ENCODE measurements at places on chromosomes 11 and 22.

DNA sequence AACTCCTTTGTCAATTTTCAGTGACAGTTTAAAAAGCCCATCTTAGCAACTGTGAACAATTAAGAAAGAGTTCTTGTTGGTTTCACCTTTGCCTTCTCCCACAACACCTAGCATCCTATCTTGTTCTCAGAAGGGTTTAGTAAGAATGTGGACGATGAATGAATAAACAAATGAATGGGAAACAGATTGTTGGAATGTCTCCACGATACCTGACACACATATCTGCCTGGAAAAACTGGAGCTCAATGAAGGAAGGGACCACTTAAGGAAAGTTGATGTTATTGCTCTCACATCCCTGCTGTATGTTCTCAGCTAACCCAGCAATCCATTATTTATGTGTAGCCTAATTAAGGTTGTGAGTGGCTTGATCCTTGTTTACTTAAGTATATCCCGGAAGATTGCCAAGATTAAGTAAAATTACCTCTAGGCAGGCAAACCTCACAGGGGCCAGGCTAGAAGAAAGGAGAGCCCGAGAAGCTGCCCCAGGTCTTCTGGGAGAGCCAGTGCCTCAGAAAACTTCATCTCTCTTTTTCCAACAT, 286.4 kb downstream of the NXPE2 start:
- no peak for DNase-seq

- no peak for DNase-seq
Measured at GRCh38 chr11:106322106-106322505, 244.6 kb downstream of the AASDHPPT start.

DNA sequence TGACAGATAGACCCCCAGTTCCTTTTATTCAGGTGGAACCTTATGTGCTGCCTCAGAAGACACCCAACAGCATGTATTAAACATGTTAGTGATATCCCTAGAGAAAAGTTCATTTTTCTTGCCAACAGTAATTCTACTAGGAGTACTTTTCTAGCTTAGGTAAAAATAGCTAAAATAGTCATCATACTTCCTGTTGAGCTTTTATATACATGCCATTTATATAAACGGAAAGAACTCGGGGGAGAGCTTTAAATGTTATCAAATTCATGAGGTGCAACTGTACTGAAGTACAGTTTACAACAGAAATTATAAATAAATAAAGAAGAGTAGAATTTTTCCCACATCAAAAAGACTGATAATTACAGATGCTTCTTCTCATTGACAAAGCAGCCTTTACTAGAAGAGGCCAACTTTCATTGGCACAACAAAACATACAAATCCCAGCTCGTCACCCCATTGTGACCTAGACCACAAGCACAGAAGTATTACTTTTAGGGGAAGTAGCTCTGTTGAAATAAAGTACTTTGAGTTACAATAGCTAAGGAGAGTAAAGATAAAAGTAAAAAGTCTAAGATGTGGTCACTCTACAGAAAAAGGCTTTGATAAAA, 59.1 kb upstream of the POU2AF2 start:
- no peak for DNase-seq

- DNase-seq: no peak
Measured at GRCh38 chr22:47356511-47357011, 594.1 kb downstream of the TBC1D22A start.

DNA sequence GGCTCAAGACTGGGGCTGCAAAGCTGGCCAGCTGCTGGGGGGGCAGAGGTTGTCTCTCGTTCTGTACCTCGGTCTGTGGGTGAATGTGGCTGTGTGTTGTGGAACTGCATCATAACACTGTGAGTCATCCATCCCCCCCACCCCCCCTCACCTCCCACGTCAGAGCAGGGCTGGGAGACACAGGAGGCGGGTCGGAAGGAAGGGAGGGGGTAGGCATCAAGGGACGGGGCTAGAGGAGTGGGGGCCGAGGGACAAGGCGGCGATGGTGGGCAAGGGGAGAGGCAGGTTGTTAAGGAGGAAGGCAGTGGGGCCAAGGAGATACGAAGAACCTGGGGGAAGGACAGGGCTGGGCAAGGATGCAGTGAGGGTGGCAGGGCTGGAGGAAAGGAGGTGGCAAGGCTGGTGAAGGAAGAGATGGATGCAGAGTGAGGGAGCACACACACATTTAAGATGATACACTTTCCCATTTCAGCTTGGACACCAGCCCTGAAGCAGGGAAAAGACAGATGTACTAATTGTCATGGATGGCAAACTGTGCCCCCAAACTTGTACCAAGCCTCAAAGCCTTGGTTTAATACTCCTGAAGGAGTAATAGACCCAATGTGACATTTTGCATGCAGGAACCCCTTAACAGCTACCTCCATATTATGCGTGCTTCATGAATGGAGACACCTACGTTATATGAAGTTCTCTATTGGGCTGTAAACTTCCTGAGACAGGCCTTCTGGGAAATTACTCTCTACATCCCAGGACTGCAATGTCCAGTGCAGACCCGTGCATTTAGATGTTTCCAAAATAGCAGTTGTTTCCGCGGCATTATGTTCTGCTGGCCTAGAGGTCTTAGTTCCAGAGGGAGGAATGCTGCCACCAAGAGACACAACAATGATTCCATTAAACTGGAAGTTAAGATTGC, at the start of gene YPEL4:
TSS of gene YPEL4 (minus strand) at position 87 of the 913 bp plus-strand sequence. CDS start 2,805 bp downstream, outside the sequence.
- no peak for DNase-seq

Measured in AG09309 (cell line).